Mucosa of descending colon (tissue), 3 donors: ENCODE measurements at places on chromosomes 1 and 21. TPM values are rescaled to one million over a fixed set of nuclear protein-coding genes. Genes with fewer than 3 reads are reported as not detected.
A peak's percentile ranks its signal among the peaks of the same experiment; 100 is the strongest.

The TTF2 gene
- total RNA-seq: 35.4 TPM

GRCh38 chr1:246591958-246592357 lies 25.7 kb downstream of the CNST start:
- peak; percentile 75 for DNase-seq

DNA sequence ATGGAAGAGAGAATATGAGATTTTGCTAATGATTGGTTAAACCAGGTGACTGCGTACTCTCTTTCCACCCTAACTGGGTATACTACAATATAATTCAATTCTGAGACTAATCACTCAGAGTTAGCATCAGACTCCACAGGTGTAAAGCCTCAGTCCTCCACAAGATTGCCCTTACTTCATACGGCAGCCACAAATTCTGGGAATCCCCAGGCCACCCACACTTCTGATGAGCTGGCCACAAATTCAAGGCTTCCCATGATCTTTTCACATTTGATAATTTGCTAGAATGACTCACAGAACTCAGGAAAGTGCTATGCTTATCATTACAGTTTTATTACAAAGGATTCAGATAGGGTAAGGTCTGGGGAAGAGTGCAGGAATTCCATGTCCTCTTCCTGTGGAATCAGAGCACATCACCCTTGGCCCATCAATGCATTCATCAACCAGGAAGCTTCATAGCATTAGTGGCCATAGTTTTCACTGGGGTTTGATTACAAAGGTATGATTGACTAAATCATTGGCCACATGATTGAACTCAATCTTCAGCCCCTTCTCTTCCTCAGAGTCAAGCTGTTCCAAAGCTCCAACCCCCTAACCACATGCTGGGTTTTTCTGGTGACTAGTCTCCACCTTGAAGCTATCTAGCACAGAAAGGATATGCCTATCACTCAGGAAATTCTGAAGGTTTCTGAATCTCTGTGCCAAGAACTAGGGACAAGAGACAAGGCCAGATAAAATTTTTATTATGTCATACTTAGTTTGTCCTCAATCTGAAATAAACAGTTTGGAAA lies 131.7 kb downstream of the HHIPL2 start:
- DNase-seq: no peak

DNA sequence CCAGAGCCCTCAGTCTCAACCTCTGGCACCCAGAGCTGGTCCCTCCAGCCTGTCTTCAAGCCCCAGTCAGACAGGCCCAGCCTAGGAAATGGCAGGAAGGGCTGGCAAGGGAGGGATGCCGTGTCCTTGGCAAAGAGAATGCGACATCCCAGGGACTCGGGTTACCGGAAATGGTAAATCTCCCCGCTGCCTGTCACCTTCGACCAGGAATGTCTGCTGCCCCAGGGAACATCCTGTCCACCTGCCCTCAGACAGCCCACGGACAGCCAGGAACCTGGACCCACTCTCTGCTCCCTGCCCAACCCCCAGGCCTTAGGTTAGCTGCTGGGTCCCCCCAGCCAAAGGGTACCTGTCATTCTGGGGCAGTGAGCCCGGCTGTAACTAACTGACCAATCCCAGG lies 23.9 kb downstream of the HSPG2 start:
- no peak for DNase-seq

DNA sequence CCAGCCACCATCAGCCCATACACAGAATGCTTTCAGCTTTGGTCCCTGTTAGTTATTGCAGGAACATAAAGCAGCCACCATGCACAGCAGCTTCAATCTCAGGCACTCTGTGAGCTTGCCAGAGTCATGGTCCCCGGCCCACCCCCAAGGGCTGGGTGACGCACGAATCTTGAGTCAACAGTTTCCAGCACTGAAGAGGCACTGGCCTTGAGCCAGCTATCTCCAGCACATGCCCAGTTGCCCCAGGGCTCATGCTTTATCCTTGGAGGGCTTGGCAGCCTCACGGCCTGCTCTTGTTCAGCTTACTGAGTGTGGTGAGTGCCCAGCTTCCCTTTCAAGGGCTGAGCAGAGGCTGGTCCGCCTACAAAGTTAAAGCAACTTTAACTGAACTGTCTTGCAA lies 200.7 kb upstream of the RAB4A start:
- peak; percentile 64 for DNase-seq

GRCh38 chr21:27371115-27371974 lies 404.5 kb upstream of the ADAMTS5 start:
- DNase-seq: no peak

DNA sequence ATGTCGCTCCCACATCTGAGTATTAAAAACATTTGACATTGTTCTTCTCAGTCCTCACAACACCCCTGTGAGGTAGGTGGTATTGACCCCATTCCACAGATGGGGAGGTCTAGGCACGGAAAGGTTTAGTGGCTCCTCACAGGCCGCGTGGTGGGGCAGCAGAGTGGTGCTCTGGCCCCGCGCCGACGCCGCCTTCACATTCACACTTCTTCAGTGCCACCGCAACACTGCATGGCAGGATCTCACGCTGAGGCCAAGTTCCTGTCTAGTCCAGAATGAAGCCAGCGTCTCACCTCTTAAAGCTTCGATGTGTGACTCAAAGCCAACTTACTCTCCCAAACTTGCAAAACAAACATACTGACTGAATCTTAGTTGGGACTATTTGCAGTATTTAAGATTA lies 12.1 kb downstream of the ICMT start:
- no peak for DNase-seq

- DNase-seq: no peak
Observed at GRCh38 chr1:110628323-110629105, 22.4 kb upstream of the KCNA2 start.
